ENCODE measurements at places on chromosomes 12 and 14. TPM values are rescaled to one million over a fixed set of nuclear protein-coding genes. Genes with fewer than 3 reads are reported as not detected.

- DNase-seq: no peak
Observed at GRCh38 chr12:97561619-97562290, 99.2 kb downstream of the RMST start.

The KRT2 gene
- total RNA-seq: not detected

The PPP1CC gene
- 147 TPM for total RNA-seq

DNA sequence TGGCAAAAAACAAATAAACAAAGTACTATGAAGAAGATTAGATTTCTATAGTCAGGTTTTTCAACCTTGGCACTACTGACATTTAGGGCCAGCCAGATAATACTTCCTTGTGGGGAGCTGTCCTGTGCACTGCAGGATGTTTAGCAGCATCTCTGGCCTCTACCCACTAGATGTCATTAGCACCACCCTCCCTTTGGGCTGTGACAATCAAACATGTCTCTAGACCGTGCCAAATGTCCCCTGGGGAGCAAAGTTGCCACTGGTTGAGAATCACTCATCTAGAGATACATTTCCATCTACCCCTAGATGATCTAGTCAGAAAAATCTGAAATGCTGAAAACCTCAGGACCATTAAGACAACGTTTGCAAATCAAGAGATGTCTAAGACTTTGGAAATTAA, 29.9 kb downstream of the SRRM4 start:
- DNase-seq: no peak

- peak; percentile 60 for DNase-seq
Observed at GRCh38 chr12:77813558-77813957, 17.1 kb upstream of the NAV3 start.

The OTX2 gene
- not detected for total RNA-seq

DNA sequence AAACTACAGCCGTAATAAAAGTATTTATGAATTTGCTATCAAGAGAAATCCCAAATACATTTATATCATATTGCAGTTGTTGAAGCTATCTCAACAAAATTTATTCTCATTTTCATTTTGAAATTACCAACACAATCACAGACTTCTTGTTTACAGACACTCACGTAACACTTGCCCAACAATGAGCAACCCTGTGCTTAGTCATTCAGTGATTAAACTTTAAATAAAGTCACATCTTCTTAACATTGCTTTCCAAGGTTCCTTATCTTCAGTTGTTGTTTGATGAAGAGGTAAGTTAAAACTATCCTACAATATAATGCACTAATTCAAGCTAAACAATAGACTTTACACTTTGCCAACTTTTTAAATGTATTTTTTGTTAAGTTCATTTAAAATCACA, 601.8 kb downstream of the SLC16A7 start:
- DNase-seq: peak; percentile 48

The STRN3 gene
- total RNA-seq: 39.0 TPM

DNA sequence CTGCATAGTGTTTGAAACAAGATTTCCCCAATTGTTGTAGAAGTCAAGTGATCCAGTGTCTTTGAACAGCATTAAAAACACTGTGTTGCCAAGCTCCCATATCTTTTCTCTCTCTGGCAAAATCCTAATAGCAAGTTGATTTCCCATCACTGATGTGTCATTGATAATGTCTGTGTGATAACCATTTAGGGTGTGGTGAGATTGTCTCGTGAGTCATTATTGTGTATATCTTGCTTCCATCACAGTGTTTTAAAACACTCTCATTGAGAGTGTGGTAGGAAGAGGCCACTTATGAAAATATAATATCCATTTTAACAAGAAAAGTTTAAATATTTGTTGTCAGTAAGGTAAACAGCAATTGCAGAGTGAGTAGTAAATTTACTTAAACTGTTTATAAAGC, 74.7 kb downstream of the PRORP start:
- DNase-seq: peak; percentile 54

DNA sequence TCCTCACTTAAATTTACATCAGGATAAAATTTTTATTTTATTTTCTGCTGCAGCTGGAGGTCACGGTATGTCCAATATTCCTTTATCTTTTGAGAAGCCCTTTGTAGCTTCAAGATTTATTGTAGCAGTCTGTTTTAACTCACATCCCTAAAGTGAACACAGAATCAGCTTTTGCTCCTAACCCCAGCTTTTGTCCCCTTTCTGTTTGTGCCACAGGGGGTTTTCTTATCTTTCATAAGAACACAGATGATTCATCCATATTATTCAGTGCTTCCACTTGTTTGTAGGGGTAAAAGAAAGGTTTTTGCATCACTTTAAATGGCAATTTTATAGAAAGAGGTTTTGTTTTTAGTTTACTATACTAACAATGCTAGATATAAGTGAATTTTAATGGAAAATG, 21.8 kb upstream of the PIK3C2G start:
- no peak for DNase-seq

- no peak for DNase-seq
Observed at GRCh38 chr12:2722806-2723205, 72.0 kb upstream of the FKBP4 start.

The RHEBL1 gene
- total RNA-seq: 2.9 TPM

GRCh38 chr14:34234258-34234657, 227.8 kb downstream of the SPTSSA start:
- DNase-seq: no peak
